ENCODE measurements at places on chromosomes 7 and 10.

- DNase-seq = no peak
Measured at GRCh38 chr10:6079044-6079443, 9.8 kb upstream of the RBM17 start.

- no peak for DNase-seq
Measured at GRCh38 chr7:80611779-80612178, 26.7 kb upstream of the CD36 start.

DNA sequence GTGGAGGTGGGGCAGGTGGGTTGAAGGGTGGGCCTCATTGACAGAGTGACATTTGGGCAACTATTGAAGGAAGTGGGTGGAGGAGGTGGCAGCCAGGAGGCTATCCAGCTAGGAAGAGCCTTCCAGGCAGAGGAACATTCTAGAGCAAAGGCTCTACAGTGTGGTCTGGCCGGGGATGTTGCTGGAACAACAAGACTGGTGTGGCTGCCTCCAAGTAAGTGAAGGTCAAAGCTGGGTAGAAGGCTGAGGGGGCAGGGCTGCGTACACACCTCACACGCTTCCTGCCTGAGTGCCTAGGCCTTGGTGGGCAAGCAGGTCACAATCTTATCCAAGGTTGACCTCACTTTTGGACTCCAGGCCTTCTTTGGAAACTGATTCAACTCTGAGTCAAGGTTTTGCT lies 6.6 kb downstream of the CPA1 start:
- DNase-seq = no peak

DNA sequence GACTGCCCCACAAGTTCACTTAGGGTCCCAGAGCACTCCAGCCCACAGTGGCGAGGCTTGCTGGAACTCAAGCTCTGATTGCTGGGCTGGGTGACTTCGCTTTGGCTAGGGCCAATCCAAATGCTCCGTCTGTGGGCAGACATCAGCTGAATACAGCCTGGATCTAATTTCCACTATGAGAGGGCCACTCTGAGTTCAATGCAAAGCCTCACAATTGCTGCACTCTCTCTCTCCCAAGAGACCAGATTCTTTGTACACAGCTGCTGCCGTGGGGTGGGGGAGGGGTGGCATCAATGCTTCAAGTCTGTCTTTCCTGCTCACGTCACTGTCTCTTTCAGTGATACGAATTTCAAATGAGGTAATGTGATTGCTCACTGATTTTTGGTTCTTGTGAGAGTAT lies 47.3 kb upstream of the BPGM start:
- no peak for DNase-seq

DNA sequence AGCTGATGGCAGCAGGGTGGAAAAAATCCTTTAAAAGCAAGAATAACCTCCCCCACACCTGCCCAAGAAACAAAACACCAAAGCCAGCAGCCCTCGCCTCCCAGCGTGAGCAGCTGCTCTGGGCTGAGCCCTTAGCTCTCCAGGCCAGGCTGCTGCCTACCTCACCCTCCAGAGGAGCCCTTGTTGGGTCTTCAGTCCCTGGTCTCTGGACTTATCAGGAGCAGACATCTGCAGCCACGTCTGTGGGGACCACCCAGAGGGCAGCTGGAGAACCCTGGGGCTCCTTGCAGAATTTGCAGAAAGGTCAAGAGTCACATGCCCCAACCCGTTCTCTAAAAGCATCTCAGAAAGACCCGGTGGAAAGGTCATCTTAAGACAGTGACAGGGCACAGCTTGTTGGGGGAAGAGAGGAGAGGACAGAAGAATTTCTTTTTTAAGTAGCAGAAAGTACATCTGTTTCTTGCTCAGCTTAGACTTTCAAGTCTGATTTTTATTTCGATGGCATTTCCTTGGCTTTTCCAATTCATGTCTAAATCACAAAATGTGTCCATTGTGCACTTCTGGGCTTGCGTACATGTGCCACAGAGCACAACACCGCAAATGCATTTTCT lies 425.7 kb upstream of the NFE2L3 start:
- DNase-seq = no peak

DNA sequence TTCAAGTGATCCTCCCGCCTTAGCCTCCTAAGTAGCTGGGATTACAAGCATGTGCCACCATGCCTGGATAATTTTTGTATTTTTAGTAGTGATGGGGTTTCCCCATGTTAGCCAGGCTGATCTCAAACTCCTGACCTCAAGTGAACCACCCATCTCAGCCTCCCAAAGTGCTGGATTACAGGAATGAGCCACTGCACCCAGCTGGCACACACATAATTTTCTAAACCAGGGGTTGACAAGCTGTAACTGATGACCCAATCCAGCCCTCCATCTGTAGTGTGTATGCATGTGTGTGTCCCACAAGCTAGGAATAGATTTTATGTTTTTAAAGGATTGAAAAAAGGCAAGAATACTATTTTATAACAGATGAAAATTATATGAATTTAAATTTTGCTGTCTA lies 125.9 kb upstream of the INSYN2A start:
- no peak for DNase-seq

- DNase-seq = no peak
Measured at GRCh38 chr7:105454921-105455320, 66.2 kb upstream of the SRPK2 start.

DNA sequence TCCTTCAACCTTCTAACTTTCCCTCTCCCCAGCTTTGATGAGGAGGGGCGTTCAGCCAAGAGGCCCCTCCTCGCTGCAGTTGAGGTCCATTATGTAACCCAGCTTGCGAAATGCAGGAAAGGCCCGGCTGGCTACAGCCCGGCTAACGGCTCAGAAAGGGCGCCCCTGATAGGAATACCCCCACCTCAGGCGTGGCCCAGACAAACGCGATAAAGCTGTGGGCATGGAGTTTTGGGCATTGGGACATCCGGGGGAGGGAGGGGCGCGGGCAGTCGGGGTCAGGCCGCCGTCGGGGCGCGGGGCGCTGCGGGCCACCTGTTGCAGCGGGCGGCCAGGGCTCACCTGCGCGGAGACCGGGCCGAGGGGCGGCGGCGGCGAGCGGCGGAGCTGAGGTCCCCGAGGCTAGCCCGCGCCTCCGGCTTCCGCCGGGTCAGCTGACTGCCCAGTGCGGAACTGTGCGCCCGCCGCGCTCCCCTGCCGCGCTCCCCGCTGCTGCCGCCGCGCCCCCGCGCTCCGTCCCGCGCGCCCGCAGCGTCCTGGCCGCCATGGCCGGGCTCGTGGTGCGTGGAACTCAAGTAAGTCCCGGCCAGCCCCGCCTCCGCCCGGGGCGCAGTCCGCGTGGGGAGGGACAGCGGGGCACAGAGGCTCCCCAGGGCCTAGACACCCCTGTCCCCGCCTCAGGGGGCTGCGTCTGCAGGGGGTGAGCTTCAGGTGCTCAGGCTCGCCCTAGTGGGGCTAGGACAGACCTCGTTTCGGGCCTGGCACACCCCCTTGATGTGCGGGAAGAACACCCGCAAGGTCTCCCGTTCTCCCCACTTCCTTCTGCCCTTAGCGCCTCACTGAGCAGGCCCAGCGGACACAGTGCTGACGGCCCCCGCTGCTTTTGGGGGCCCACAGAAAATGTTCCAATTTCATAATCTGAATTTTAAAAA lies at the start of gene LRMDA:
LRMDA (plus strand) TSS at position 445 of the 932 bp plus-strand sequence.
- no peak for DNase-seq

GRCh38 chr10:78473006-78473405 lies 439.3 kb downstream of the RPS24 start:
- DNase-seq = no peak

- DNase-seq = no peak
Measured at GRCh38 chr7:14124716-14125115, 135.2 kb upstream of the ETV1 start.

- no peak for DNase-seq
Measured at GRCh38 chr10:47363781-47364180, 15.6 kb downstream of the RBP3 start.

DNA sequence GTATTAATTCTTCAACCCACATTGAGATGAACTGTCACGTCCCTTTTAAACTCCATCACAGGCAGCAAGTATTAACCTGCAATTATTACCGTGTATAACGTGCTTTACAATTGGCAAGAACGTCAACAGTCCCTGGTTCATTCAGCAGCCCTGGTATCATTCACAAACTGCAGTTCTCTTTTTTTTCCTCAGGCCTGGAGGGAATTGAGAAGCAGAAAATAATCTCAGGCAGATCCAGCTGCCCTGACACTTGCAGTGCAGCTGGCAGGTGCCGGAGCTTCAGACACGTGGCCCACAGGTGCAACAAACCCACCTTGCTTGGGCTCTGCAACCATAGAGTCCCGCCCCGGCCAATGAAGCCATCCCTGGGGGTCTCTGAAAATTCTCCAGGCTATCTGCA lies 137.3 kb downstream of the PLXNA4 start:
- no peak for DNase-seq

DNA sequence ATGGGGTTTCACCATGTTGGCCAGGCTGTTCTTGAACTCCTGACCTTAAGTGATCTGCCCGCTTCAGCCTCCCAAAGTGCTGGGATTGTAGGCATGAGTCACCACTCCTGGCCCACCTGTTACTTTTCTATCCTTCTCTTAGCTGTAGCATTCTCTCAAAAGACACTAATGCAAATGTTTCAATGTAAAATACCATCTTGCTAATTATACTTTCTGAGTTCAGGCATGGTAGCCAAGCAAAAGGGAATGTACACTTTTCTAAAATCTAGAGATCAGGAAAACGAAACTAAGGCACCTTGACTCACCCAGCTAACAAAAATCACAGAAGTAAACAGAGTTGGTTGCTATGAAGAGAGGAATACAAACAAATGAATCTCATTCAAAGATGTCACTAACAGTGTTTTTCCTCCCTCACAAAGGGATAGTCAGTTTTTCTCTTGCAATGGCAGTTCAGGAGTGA lies 401.0 kb upstream of the NRP1 start:
- DNase-seq = no peak

DNA sequence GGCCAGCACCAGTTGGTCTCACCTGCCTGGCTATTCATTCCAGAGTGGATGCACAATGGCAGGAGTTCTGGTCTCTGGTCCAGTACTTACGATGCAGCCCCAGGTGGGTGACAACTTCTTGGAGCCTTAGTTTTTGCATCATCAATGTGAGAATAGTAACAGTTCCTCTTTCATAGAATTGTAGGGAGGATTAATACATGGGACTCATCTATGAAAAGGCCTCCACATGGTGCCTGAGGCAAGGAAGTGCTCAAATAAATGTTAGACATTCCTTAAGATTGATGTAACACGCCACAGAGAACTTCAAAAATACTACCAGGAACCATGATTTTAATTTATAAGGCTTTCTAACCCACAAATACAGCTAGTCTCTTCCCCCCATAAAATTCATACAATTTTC lies 120.1 kb upstream of the CHST15 start:
- DNase-seq = no peak

- peak; percentile 30 for DNase-seq
Measured at GRCh38 chr10:119466655-119467054, 75.9 kb downstream of the RGS10 start.

- DNase-seq = no peak
Measured at GRCh38 chr10:120530699-120531098, 73.7 kb downstream of the PLPP4 start.

DNA sequence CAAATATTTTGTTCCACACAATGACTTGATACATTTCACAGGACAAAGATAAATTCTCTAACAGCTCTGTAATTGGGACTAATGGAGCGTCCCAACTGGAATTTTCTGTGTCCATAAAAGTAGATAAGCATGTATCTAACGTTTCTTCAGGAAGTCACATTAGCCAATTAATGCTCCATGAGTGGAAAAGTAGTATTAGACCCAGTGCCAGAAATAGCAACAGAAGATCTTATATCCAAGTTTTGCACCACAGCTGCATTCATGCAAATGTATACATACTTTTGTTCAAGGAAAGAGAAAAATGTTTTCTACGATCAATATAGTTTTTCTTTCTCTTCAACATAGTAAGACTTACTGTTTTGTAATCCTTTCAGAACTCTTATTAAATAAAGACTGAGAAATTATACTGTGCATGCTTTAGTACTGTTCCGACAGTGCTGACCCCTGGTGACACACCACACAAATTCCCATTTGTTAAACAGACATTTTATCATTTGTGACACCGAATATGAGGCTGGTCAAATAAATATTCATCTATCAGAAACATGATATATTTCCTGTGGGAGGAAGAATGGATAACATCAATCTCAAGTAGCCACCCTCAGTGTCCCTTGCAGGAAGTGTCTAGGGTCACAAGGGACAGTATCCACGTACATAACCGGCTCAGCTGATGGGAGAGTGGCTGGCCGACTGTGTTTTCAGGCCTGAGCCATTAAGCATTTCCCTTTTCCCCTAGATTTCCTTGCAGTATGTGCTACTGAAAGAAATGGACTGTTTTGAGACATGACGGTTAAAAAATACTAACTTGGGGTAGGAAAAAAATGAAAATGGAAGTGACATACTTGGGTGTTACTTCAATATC lies 102.1 kb upstream of the RSU1 start:
- no peak for DNase-seq

- DNase-seq = no peak
Measured at GRCh38 chr7:70764701-70765208, 367.2 kb upstream of the GALNT17 start.

GRCh38 chr7:131029002-131029401 lies 295.0 kb upstream of the KLF14 start:
- DNase-seq = no peak

- DNase-seq = no peak
Measured at GRCh38 chr10:28593811-28594210, 60.9 kb downstream of the WAC start.

DNA sequence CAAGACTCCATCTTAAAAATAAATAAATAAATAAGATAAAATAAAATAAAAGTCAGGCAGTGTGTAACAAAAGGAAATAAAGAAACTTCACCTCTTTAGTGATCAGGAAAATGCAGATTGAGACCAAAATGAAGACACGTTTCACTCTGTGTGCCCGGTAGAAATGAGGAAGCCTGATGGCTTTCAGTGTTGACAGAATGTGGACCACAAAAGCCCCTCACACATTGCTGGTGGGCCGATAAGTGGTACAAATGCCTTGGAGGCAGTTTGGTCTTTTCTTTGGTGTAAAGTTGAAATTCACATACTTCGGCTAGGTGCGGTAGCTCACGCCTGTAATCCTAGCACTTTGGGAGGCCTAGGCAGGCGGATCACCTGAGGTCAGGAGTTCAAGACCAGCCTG lies 44.5 kb upstream of the PFKFB3 start:
- no peak for DNase-seq

- no peak for DNase-seq
Measured at GRCh38 chr7:66790725-66791124, 50.2 kb downstream of the RABGEF1 start.

GRCh38 chr10:128042131-128042610 lies 84.1 kb downstream of the MKI67 start:
- DNase-seq = no peak

DNA sequence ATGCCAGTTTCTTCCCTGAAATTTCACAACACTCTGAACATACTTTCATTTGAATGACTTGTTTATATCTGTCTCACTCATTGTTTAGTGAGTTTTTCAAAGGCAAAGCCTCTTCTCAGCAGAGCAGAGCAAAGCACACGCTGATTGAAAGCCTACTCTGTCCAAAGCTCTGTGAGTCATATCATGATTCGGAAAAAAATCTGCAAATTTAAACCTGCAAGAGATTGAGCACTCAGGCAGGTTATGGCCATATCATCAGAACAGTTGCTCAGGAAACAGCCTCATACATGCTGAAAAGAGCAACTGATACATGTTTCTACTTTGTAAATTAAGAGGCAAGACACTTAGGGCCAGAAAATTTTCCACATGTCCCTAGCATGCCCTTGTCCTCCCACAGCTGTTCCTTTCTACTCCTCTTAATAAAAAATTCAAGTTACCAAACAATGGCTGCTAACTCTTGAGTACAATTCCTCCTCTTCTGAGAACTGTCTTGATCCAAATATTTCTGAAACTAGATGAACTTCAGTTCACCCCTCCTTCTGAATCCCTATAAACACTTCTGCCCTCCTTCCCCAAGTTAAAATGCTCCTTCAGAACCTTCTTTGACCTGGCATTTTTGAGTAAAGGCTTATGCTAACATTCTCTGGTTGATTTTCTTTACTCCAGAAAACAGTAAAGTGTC lies 140.6 kb upstream of the HPS1 start:
- no peak for DNase-seq
